ENCODE measurements at places on chromosomes 5 and 9.

GRCh38 chr5:138654281-138654867 lies 79.2 kb upstream of the HSPA9 start:
- peak; percentile 84 for DNase-seq

DNA sequence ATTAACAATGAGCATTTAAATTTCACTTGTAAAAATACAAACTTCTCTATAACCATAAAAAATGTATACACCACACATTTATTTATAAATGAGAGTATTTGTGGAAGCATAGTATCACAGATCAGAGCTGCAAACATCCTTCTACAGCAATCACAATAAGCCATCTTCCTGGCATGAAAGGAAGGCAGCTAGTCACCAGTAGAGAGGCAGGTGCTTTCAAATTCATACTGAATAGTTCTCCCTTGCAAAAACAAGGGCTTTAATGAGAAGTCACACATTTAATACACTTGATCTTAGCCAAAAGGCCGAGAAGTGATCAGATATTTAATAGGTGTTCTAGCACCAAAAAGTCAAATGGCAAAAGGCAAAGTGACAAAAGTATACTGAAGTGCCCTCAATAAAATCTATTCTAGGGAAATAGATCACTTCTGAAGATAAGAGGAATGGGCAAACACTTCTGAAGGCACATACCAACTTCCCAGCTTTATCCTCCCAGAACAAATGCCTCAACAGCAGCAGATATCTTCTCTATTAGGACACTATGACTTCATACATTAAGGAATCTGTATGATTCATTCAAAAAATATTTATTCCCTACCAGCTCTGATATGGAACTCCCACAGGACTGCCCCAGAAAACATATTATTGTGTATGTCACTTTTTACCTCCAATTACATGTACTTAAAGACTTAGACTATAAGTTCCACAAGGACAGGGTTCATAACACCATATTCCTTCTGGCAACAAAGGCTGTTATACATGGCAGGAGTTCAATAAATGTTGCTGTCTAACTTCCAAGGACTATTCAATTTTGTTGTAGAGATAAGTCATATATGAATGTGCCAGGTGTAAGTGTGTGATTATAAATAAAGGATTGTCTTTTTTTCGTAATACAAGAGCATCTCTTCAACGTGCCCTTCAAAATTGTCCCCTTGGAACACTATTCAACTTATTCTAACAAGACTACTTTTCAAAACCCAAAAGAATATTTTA lies 31.7 kb downstream of the MAPKAP1 start:
- no peak for DNase-seq

GRCh38 chr5:135150767-135151166 lies 116.7 kb upstream of the PITX1 start:
- no peak for DNase-seq

GRCh38 chr5:74174366-74174765 lies 466.2 kb downstream of the ENC1 start:
- DNase-seq = no peak

DNA sequence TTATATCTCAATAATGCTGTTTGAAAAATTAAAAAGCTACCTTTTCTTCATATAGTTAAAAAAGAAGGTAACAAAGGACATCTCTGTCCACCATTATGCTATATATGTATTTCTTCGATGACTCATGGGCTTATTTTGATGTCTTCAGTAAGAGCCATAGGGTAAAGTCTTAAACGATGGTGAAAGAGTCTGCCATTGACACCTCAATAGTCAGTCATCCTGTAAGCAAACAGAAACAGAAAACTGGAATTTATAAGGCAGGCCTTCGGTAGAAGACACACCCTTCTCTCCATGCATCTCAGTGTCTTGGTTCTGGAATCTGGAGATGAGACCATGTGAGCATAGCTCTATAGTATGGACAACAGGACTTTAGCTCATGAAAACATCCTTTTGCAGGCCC lies 87.0 kb upstream of the ZNF462 start:
- DNase-seq = no peak

GRCh38 chr5:58354827-58355226 lies 105.1 kb downstream of the PLK2 start:
- DNase-seq = no peak

GRCh38 chr5:138472353-138472752 lies 7.1 kb downstream of the EGR1 start:
- DNase-seq = no peak

GRCh38 chr5:109805472-109805871 lies 115.7 kb downstream of the MAN2A1 start:
- DNase-seq = no peak

GRCh38 chr9:98075332-98075805 lies 18.8 kb downstream of the NANS start:
- DNase-seq = no peak

DNA sequence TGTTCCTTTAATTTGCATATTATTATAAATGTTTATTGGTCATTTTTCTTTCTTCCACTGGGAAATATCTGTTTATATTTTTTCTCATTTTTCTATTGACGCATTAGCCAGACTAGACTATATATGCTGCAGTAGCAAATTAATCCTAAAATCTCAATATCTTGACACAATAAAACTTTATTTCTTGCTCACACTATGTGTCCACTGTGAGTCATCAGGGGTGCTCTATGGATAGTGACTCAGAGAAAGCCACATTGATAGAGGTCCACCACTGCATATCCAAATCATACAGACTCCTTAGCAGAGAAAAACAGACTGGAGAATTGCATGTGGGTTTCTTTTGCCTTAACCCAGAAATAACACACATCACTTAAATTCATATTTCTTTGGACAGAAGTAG lies 20.8 kb downstream of the OR1L3 start:
- no peak for DNase-seq

DNA sequence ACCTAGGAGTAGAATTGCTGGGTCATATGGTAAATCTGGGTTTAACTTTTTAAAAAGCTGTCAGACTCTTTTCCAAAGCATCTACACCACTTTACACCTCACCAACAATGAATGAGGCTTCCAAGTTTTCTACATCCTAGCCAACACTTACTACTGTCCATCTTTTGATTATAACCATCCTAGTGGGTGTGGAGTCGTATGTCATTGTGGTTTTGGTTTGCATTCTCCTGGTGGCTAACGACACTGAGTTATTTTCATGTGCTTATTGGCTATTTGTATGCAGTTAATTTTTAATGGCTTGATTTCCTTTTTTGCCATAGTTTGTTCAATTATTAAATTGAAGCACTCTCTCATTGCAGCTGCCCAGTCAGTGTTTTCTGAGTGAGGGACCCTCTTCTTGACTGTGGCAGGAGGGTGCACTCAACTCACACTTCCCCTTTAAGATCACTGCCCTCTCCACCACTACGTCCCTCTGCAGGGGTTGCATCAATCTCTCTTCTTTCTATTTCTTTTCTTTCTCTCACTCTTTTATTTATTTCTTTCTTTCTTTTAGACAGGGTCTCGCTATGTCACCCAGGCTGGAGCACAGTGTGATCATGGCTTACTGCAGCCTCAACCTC lies 182.3 kb downstream of the C9orf152 start:
- no peak for DNase-seq

DNA sequence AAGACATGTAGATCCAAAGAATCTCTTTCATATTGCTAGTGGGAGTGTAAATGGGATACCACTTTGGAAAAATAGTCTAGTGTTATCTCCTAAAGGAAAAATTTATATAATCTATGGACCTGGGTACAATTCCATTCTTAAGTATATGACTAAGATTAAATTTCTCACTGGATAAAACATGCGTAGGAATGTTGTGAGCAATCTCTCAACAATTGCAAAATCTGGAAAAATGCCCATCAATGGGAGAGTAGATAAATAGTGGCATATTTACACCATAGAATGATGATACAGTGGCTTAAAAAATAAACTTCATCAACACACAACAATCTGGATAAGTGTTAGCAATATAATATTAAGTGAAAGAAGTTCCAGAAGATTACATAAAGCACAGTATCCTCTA lies 469.5 kb downstream of the MAN2A1 start:
- no peak for DNase-seq

GRCh38 chr9:76176171-76176570 lies 218.1 kb downstream of the RFK start:
- DNase-seq = no peak

DNA sequence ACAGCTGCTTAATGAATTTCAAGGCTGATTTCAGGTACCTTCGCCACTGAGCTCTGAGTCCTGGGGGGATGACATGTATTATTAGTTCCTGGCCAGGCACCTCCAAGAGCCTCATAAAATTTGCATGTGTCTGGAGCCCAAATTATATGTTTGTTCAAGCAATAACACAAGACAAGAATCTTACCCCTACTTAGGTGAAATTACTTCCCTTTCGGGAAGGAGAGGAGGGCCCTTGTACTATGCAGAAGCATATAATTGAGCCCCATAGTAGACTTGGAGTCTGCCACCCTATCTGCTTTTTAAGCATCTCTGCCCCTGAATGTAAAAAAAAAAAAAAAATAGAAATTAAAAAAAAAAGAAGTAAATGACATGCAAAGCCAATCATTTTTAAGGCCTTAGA lies 13.0 kb upstream of the TMEM38B start:
- DNase-seq = no peak

- DNase-seq = no peak
Observed at GRCh38 chr5:107449369-107449768, 221.4 kb downstream of the EFNA5 start.

DNA sequence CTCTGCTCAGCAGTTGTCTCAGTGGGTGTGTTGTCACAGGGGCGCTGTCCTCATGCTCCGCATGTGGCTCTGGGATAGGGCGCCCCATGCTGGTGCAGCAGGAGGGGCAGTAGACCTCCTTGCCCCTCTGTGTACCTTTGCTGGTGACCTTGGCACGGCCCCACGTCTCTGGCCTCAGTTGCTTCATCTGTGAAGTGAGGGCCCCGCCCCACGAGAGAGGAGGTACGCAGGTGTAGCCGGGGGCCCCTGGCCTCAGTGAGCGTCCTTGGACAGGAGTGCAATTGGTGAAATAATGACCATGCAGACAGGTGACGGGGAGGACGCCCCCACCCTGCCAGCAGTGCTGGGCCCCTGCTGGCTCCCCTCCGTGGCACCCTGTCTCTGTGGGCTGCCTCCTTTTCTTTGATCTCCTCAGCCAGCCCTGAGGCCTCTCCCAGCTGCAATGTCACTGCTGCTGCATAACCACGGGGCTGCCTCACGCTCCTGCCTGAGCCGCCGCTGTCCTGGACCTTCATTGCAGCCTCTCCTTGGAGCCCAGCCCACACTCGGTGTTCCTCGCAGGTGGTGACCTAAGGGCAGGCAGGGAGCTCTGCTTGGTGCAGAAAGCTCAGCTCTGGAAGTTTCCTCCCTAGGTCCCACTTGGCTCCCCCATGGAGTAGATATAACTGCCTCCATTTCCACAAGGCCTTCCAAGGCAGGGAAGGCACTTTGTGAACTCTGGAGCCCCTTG lies 57.3 kb downstream of the PHF2 start:
- DNase-seq = peak; percentile 1

DNA sequence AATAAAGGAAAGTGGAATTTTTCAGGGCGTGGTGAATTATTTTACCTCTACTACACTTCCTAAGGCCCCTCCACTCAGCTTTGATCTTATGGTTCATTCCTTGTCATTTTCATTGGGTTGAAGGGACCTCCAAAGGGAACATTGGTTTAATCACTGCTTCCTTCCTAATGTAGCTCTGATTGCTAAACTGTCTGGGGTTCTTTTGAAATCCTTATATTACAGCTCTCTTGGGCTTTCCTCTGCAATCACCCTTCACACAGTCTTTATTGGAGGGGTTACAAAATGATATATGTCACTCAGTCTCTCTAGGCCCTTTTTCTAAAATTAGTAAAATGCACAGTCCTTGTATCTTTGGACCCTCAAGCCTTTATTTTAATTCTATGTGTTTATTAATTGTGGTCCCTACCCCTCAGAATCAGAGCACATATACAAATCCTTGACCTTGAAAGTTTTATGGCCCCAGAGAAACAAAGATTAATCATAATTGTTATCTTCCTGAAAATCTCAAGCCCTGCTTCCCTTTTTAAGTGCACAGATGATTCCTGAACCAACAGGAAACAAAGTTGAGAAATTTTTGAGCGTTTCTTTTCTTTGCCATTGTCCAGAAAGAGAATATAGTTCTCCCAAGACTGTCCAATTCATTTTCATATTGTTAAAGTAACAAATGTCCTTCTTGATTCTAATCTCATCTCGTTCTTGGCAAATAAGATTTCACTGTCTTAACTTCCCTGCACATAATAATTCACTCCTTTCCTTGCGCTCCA lies 330.0 kb downstream of the ARRDC3 start:
- no peak for DNase-seq

DNA sequence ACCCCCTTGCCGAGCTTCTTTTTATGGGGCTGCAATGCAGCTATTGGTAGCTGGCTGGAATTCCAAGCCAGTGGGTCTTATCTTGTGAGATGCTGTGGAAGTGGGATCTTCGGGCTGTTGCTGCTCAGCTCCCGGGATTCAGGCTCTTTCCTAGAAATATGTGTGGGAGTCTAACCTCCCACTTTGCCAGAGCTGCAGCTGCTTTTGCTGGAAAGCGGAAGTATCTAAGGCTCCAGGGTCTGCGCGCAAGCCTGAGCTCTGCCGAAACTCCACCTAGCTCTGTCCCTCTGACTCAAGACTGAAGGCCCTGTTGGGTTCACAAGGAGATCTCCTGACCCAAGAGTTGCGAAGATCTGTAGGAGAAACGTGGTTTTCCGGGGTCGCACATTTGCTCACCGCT lies 151.1 kb upstream of the ANKRD55 start:
- no peak for DNase-seq

DNA sequence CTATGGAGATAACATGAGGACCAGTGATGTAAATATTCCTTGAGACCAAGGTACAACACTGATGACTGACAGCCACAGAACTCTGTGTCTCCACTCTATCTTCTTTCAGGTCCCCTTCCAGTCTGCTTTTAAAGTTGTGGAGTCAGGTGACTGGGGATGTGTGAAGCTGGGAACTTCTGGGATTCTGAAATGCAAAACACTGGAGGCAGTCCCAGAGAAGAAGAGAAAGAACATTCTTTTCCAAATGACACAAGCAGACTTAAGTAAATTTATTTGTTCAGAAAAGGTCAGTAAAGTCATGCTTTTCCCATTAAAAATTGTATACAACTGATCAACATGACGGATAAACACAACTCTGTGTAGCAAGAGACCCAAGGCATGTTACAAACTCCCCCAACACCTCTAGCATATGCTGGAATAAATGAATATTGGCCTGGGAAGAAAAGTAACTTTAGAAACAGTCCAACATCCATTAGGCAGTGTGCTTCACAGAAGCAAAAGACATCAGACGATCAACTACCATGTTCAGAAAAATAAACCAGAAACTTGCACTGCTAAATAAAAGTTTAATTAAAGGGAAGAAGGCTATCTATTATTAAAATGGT lies 92.4 kb upstream of the IFNK start:
- no peak for DNase-seq

DNA sequence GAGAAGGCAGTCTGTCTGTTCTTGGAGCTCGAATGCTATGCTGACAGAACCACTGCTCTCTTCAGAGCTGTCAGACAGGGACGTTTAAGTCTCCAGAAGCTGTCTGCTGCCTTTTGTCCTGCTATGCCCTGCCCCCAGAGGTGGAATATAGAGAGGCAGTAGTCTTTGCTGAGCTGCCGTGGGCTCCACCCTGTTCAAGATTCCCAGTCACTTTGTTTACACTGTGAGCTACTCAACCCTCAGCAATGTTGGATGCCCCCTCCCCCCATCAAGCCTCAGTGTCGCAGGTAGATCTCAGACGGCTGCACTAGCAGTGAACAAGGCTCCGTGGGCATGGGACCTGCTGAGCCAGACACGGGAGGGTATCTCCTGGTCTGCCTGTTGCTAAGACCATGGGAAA lies 344.2 kb downstream of the TMEM161B start:
- DNase-seq = no peak

GRCh38 chr5:154198611-154199230 lies 8.2 kb downstream of the GALNT10 start:
- DNase-seq = no peak

Measured in CD8-positive, alpha-beta T cell (primary cell).